ENCODE measurements at places on chromosomes 4 and X.

GRCh38 chr4:148057516-148057915 lies 325.6 kb downstream of the ARHGAP10 start:
- DNase-seq: no peak

- no peak for DNase-seq
Measured at GRCh38 chrX:17930850-17931249, 69.8 kb upstream of the RAI2 start.

GRCh38 chrX:81489987-81490386 lies 288.1 kb downstream of the SH3BGRL start:
- DNase-seq: no peak

DNA sequence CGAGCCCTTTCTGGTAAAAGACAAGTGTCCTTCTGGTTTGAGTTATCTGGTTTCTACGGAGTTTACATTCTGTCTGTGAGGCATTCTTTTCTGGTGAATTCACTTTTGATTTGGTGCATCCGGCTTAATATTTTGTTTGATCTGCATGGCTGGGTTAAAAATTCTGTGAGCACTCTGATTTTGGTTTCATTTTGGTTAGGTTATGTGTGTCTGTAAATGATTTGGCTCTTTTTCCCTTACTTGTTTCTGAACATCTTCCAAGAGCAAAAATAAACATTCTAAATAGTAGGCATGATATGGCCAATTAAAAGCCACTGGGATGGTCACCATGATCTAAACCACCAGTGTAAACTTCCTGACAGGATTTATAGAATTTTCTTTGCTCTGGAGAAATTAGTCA lies 85.7 kb upstream of the PTPN13 start:
- no peak for DNase-seq

DNA sequence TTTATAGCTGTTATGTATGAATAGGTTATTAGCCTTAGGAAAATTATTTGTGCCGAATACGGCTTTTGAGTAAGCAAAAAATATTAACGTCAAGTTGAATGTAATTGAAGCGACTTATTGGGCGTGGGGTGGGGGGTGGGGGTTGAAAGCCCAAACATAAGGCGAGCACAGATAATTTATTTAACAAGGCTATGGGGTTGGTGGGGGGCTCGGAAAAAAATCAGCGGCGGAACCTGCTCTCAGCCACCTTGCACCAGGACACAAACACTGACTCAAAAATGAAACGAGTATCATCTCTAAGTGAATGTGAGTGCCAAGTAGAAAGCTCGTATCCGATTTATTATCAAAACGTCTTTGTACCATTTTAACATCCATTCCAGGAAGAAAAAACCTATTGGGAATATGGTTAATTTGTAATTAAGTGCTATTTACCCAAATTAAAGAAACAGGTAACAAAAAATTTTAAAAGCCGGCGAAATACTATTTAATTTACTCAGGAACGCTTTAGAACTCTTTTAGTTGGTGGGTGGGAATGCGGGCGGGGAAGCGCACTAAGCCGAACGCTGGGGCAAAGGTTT lies 902 bp upstream of the LARP1B start:
- peak; percentile 50 for DNase-seq

DNA sequence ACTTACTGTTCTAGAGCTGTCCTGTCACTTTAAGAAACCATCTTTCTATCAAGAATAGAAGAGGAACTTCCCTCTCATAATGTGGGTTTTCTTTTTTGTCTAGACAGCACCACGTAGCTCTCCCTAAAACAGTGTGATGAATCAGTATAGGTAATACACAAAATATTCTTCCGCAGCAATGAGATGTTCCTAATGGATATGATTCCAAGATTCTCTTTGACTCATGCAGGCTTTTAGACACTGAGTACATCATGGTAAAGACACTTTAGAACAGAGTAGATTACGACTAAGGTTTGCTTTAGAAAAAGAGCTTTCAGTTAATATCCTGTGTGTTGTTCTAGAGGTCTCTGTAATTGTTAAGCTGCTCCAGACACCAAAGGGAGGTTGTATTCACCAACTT lies 69.8 kb downstream of the PTTG2 start:
- DNase-seq: no peak

DNA sequence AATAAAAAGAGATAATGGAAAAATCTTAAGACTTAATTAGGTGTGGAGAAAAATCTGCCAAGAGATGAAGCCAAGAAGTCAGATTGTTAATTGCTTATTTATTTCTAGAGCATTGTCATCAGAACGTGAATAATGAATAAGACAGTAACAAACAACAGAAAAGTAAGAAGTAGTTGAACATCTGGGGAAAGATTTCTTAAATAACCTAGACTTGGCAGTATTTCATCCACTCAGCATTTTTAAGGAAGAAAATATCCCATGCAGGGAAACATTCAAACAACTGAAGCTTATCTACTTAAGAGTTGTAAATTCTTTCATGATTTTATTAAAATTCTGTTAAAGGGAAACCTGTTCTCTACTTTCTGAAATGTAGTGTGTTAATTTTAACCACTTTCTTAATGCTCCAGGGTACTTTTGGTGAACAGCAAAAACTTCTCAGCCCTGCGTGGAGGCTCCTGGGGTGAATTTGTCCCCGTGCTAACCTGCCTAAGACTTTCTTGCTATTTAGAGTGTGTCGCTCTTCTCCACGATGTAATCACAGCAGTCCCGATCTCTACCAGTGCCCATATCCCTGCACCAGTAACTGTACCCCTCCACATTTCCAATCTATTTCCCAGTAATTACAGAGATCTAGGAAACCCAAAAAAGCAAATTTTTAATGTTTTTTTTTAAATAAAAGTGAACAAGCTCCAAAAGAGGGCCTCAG lies 124.6 kb downstream of the CORIN start:
- peak; percentile 71 for DNase-seq

All from muscle of leg (tissue), 16 donors.